ENCODE measurements at places on chromosomes 2 and 18. TPM values are rescaled to one million over a fixed set of nuclear protein-coding genes. Genes with fewer than 3 reads are reported as not detected.

The ASB1 gene
- 28.9 TPM for total RNA-seq

The SULT1C3 gene
- not detected for total RNA-seq

The CROCC2 gene
- not detected for total RNA-seq

The TMEM178A gene
- 0.32 TPM for total RNA-seq

The SLC5A7 gene
- not detected for total RNA-seq

The TMEM247 gene
- not detected for total RNA-seq

The LDLRAD4 gene
- 28.6 TPM for total RNA-seq

The AGXT gene
- total RNA-seq: not detected

The ACADL gene
- total RNA-seq: not detected

The CD8B2 gene
- total RNA-seq: not detected

- DNase-seq: no peak
Observed at GRCh38 chr18:33836564-33836963, 258.5 kb downstream of the ASXL3 start.

GRCh38 chr2:59816075-59816474, 737.4 kb downstream of the BCL11A start:
- no peak for DNase-seq

GRCh38 chr2:175218551-175218950, 37.0 kb upstream of the ATP5MC3 start:
- DNase-seq: no peak

DNA sequence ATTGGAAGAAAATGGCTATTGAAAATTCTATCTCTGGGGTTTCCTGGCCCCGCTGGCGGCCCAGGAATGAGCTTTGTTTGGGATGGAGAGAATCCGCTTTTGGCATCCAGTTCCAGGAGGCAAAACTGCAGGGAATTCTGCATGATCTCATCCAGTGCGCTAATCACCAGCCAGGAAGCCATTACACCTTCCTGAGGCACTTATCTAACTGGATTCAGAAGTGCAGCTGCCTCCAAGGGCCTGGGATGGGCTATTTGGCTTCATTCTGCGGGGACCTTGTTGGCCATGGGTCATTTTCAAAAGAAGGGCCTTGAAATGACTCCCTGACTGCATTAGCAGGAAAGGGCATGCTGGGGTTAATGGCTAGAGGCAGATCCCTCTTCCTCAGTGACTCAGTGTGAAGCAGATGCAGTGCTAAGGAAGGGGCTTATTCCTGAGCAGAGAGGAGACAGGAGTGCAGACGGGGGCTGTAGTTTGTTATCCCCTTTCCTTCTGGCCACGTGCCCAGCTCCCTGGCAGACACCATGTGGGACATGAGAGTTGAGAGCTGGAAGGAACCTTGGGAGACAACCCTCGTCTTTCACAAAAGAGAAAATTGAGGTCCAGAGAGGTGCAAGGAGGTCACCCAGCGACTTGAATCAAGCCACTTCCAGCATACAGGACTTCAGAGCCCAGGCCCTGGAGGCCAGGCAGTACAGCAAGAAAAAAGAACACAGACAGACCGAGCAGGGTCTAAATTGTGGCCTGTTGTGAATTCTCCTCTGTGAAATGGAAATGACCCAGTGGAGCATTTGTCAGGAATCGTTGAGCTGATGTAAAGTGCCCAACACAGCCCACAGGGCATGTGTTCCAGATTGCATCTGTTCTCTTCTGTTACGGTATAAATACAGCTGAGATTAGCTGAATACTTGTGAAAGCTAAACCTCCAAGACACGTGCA, 161.8 kb downstream of the PRKCE start:
- DNase-seq: no peak

DNA sequence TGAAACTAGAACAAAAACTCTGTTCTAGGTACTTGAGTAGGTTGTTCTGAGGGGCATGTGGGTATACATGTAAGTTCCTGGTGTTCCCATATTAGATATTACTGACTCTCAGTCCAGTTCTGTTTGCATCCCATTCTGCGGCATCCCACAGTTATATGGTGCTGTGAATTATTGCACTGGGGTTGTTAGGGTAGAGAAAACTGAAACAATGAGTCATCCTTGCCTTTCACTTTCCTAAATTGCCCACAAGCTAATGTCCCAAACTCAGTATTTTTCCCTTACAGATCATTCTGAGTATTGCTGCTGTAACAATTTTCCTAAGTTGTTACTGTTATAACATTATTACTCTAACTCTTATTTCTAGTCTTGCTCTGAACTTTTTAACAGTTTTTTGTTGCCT, 3.0 kb downstream of the WDR75 start:
- DNase-seq: no peak

- DNase-seq: no peak
Observed at GRCh38 chr2:214881647-214882202, 72.2 kb upstream of the BARD1 start.

- no peak for DNase-seq
Observed at GRCh38 chr2:43676322-43677050, at the start of gene C1GALT1C1L. TSS of gene C1GALT1C1L (minus strand) at chr2:43676429. CDS start at chr2:43676322, 107 bp downstream.

DNA sequence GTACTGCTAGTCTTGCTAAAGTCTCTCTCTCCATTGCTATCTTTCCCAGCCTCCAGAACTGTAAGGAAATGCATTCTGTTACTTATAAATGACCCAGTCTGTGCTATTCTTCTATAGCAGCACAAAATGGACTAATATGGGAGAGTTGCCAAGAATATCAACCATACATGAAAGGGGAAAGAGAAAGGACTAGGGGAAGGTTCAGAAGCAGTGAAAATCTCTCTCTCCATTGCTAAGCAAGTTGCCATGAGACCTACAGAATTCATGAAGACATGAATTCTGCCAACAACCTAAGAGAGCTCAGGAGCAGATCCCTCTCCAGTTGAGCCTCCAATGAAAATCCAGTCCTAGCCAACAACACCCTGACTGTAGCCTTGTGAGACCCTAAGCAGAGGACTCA, 3.6 kb upstream of the TRABD2A start:
- DNase-seq: no peak

- DNase-seq: no peak
Observed at GRCh38 chr2:240277073-240277806, 136.8 kb upstream of the OTOS start.

- no peak for DNase-seq
Observed at GRCh38 chr2:182018218-182018617, 32.6 kb downstream of the PPP1R1C start.

DNA sequence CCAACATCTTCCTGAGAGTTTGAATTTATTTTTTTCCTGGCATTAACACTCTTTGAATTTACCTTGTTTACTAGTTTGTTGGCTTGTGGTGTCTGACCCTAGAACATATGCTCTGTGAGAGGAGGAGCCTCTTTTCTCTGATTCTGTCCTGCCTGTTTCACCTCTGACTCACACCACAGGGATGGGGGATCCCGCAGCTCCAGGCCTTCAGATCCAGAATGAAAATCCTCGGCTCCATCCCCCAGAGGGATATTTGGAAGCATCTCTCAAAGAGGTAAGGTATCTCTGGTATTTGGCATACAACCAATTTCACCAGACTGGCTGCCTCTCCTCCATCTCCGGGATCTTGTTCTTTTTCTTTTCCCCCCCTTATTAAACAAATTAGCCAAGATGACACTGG, 104.7 kb downstream of the GPR39 start:
- DNase-seq: no peak

DNA sequence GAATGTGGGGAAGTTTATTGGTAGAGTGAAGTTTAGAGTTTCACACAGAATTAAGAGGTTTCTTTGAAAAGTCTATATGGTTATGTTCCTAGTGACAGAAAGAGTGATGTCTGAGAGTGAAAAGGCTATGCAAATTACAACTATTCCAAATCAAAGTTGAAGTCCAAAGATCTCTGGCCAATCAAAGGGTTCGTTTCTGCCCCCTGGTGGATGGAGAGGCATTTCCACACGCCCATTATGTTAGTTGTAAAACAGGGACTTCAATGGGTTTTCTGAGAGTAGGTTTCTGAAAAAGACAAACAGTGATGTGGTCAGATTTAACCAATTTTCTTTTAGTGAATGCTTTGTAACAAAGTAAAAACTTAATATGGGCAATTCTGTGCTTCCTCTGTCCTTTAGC, 441.5 kb upstream of the POU3F3 start:
- DNase-seq: peak; percentile 21

DNA sequence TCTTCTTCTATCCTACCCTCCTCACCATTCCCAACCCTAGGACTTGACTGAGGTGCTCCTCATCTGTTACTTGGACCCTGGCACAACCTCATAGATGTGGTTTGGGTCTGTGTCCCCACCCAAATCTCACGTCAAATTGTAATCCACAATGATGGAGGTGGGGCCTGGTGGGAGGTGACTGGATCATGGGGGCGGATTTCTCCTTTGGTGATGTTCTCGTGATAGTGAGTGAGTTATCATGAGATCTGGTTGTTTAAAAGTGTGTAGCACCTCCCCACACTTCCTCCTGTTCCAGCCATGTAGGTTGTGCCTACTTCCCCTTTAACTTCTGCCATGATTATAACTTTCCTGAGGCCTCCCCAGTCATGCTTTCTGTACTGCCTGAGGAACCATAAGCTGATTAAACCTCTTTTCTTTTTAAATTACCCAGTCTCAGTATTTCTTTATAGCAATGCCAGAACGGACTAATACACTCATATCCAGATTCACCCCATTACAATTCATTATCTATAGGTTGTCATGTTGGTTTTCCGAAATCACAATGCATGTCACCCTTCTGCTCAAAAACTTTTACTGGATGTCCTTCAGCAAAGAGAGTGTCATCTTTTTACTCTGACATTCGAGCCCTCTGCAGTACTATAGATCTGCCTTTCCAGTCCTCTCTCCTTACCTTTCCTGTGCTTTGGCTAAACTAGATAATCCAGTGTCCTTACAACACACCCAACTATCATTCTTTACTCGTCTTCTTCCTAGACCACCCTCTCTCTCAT, 45.7 kb downstream of the APOB start:
- no peak for DNase-seq

DNA sequence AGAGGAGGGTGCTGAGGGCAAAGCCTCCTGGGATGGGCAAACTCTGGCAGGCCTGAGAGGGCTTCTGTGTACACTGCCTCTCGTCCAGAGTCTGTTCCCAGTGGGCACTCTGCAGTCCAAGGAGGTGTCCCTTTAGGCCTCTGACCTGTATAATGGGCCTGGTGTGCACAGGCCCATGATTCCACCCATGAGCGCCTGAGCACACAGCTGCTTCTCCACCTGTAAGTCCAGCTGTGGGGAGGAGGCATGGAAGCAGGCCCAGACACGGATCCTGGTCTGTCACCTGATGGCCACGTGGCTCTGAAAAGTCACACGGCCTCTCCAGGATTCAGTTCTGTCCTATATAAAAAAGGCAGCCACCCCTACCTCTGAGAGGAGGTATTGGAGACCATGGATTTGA, 57.0 kb downstream of the PARD6G start:
- DNase-seq: no peak

GRCh38 chr2:219500135-219500534, 1.4 kb downstream of the GMPPA start:
- no peak for DNase-seq

- DNase-seq: no peak
Observed at GRCh38 chr2:145123606-145124005, 603.7 kb upstream of the ZEB2 start.

DNA sequence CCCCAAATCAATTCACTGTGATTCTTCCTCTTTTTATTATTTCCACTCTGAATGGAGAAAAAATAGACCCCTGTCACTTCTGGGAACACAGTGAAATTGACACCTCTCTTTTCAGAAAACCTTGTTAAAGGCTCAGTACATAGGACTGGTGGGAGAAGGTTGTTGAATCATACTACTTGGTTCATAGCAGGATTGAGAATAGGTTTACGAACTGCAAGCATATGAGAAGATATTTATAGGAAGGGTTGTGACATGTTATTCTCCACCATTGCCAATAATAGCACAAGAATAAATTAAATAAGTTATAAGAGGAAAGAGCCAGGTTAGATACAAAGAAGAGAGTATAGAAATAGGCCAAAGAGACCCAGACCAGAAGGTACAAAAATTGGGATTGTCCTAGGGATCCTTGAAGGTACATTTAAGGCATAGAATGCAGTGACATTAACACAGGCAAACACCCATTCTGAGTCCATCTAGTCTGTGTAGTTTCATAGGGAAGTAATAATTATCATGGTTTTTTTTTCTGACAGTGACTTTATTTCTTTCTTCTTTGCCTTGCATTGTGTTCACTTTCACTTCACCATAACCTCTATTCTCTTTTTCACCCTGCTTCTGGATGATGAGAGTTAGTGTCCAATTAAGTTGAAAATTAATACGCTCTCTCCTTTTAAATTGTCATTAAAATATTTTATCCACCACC, 21.8 kb upstream of the SERPINE2 start:
- DNase-seq: no peak

DNA sequence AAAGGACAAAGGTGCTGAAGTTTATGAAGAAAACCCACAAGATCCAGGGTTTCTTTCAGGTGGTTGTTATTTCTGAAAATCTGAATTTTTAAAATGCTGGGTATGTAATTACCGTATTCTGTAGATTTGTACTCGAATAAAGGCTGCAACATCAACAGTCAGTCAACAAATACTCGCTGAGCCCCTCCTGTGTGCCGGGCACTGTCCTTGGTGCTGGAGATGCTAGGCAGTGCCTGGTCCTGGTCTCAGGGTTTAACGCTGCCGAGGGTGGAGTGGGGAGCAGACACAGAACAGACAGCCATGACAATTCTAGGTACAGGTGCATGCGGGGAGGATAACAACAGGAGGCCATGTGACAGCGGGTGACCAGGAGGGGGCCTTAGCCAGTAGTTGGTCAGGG, 27.2 kb upstream of the PDIA6 start:
- no peak for DNase-seq

GRCh38 chr2:225236769-225237323, 162.7 kb upstream of the NYAP2 start:
- DNase-seq: no peak

DNA sequence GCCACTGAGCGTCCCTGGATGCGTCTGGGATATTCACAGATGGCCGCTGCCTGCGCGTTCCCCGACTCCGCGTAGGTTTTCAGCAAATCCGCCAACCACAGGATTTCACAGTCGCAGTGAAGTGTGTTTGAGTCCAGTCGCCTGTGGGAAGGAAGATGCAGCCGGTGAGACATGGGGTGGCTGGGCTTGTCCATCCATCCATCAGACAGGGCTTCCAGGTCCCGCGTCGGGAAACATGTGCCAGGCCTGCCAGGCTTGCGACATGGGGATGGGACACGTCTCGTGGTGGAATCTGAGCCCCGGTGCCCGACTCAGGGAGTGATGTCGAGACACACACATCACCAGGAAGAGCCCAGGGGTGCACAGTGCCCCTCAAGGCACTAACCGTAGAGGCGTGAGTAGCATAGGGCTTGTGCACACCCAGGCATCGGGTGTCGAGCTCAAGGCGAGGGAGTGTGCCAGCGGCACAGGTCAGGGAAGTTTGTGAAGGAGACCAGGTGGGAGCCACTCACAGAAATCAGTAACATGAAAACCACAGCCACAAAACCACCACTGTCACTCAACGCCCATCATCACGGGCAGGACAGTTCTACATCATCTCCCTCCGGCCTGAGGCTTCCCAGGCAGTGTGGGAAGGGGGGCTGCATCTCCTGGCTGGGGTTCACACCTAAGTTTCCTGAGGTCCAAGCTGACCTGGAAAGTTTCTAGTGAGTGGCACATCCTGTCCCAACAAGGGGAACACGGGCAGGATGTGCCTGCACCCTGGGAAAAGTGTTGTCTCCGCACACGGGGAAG, 63.9 kb downstream of the PXDN start:
- no peak for DNase-seq

GRCh38 chr18:2179498-2180183, 391.7 kb downstream of the METTL4 start:
- DNase-seq: no peak

Measured in activated CD4-positive, alpha-beta T cell treated with anti-CD3 and anti-CD28 coated beads, Interleukin-2, amount 10 ng/mL, durations not matched to agents 7 days and 5 days (primary cell).